NCI-H460 (cell line): ENCODE measurements at places on chromosomes 12 and 14. TPM values are rescaled to one million over a fixed set of nuclear protein-coding genes. Genes with fewer than 3 reads are reported as not detected.

DNA sequence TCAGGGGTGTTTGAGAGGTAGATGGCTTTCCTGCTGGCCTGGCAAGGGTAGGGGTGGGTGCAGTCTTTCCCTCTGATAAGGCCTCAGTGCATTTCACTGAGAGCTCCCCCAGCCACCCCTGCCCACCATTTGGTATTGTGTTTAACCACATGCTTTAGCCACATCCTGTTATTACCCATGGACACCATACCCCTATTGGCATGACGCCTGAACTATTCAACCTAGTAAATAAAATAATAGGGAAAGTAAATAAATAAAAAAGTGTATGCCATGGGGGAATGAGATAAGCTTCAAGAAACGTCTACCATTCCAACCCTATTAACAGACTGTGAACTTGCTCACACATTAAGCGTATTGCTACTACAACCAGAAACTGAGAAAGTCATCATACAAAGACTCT, 7.6 kb upstream of the LGR5 start:
- DNase-seq: no peak

DNA sequence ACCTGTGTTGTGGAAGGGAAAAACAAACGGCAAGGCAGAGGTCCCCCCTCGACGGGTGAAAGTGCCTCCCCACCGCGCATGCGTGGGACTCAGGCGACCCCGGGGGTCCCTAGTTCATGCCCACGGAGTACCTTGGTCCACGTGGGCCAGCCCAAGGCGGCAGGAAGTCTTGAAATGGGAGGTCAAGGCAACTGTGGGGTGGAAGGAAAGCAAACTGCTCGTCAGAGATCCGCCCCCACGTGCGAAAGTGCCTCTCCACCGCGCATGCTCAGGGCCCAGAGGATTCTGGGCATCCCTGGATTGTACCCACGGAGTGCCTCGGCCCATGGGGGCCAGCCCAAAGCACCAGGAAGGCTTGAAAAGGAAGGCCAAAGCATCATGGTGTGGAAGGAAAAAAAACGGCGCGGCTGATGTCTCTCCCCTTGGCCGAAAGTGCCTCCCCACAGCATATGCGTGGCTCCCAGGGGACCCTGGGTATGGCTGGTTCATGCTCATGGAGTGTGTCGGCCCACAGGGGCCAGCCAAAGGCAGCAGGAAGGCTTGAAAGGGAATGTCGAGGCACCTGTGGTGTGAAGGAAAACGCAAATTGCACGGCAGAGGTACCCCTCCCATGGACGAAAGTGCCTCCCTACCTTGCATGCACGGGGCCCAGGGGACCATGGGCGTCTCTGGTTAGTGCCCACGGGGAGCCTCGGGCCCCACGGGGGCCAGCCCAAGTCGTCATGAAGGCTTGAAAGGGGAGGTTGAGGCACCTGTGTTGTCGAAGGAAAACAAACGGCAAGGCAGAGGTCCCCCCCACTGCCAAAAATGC, 369.7 kb downstream of the ALG10 start:
- DNase-seq: no peak

DNA sequence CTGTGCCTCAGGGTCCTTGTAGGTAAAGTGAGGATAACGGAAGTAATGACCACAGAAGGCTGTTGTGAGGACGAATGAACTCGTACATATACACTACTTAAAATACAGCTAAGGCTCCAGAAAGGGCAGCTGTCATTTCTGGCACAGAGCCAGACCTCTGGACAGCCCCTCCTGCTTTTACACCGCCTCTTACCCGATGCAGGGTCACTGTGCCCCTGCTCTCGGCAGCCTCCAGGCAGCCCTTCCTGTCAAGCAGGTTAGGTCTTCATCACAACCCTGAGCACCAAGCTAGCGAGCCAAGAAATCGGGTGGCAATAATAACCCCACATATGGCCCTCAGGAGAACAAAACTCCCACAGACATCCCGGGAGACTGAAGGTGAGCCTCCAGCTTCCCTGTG, 8.5 kb downstream of the TMEM229B start:
- no peak for DNase-seq

- DNase-seq: no peak
Observed at GRCh38 chr14:104514156-104514848, 65.3 kb upstream of the C14orf180 start.

GRCh38 chr14:38199739-38200138, 8.0 kb upstream of the SSTR1 start:
- no peak for DNase-seq

DNA sequence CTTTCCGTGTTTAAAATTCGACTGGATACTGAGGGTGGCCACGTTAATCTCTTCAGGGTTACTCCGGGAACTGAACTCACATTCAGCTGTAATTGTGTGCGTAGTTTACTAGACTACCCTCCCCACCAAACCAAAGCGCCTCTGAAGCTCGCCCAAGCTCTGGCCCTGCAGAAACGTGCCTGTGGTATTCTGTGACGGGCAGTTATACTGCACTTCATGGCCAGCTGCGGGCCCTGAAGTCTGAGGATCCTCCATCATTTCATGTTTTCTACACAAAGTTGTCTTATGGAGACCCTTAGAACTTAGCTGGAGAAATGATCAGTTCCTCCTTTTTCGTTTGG, 688 bp downstream of the ZNF26 start:
- DNase-seq: no peak

- DNase-seq: no peak
Observed at GRCh38 chr12:108839018-108839889, 18.1 kb downstream of the SSH1 start.

DNA sequence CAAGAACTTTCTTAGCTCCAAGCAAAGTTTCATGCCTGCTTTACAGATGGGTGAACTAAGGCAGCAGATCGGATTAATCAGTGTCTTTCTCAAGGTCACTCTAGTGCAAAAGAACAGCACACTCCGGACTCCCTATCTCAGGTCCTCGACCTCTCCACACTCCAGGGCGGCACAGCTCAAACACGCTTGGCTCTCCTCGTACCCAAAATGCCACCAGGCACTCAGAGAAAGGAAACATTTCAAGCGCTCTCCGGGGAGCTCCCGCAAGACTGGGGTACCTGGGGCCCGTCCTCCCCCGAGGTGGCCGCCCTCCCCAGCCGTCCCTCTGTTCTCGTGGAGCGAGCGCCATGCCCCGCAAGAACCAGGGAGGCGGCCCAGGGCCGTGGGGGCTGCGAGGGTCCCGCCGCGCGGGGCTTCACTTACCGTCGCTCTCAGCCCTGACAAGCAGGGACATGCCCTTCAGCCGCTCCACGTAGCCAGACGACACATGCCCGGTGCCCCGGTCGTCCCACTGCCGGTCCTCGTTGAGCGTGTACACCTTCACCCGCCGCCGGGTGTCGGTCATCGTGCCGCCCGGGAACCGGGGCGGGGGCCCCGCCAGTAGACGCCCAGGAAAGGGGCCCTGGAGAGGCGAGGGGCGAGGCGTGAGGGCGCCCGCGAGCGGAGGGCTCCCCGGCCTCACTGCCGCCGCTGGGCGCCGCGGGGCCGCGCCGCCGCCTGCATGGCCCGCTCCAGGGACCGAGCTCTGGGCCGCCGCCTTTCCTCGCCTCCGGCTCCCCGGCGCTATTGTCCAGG, 830 bp downstream of the PPP4R3A start:
- DNase-seq: peak; percentile 26

GRCh38 chr12:78863482-78864402, 832 bp upstream of the SYT1 start:
- DNase-seq: peak; percentile 39

DNA sequence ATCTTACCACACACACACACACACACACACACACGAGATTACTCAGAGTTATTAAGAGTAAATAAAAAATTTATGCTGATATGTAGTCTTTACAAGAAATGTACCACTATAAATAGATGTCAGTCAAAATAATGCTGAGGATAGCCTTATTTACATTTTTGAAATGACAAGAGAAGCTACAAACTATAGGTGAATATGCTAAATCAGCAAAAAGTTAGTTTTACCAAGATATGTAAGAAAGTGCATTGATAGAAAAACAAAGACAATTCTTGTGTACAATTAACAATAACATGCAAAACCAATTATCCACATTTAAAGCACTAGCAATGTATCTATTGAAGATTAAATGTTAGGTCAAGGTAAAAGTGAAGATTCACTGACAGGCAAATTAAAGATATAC, 46.8 kb upstream of the CERS5 start:
- no peak for DNase-seq

DNA sequence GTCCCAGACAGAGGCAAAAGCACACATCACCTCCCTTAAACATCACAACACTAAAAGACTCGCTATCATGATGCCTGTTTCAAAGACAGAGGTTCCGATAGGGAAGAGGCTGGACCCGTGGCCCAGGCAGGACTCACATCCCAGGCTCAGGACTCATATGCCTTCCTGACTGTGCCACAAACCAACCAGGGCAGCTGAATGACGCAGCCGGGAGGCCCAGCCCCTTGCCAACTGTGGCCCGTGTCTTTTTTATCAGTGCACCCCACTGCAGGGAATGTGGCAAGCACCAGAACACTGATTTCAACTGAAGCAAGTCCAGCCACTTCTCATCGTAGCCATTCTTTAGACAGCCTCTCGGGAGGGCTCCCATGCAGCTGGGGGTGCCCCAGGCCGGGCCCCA, 132.3 kb downstream of the KSR2 start:
- DNase-seq: no peak

- DNase-seq: no peak
Observed at GRCh38 chr14:68245146-68246073, 425.8 kb downstream of the RAD51B start.

- no peak for DNase-seq
Observed at GRCh38 chr12:95316798-95317197, 99.2 kb downstream of the VEZT start.

DNA sequence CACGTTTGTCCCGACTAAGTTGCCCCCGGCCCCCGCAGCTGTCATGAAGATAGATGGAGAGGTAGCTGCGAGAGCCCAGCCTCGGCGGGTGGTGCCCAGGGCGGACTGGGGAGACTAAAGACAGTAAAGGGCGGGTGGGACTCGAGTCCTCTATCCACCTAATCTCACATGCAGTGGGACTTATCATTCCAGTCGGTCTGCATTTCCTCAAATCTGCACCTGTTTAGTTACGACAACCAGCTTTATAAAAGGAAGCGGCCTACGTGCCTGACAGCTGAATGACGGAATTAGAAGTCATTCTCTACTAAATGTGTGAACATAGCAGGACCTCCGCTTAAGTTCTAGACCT, 109.8 kb upstream of the EGLN3 start:
- DNase-seq: no peak

DNA sequence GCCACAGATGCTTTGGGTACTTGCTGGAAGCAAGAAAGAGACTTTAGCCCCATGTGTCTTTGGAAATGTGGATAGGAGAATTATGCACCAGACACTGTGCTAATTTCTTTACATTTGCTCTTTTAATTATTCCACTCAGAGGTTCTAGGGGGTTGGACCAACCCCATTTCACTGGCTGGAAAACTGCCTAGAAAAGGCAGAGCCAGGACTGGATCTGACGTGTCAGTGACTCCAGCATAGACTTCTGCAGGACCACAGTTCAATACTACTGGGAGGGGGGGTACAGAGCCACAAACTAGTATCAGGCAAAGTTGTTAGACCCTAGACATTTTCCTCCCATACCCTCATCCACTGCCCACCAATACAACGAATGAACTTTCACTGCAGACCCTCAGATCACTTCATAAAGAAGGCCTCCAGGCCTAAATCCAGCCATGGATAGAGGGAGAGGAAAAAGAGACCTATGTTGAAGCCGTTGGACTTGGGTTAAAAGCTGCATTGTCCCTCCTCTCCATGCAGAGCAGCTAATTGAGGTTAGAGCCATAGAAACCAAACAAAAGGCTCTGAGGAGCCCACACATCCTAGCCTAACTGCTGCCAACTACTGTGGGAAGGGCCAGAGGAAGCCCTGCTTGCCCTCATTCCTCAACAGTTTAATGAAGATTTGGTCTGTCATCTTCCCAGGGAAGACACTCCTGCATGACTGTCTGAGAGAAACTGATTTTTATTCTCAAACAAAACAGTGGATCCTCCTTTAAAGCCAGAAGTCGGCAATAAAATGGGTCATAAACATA, 68.7 kb downstream of the STON2 start:
- no peak for DNase-seq

DNA sequence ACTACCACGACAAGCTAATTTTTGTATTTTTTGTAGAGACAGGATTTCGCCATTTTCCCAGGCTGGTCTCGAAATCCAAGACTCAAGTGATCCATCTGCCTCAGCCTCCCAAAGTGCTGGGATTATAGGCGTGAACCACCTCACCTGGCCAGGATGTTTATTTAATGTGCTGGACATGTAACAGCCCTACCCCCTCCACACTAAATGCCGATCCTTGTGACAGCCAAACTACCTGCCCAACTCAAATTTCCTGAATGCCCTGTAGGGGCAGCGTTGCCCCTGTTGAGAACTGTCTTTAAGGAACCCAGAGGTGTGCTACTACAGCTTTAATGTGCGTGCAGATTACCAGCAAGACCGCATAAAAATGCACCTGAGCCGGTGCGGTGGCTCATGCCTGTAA, 48.1 kb downstream of the KCNK13 start:
- no peak for DNase-seq

DNA sequence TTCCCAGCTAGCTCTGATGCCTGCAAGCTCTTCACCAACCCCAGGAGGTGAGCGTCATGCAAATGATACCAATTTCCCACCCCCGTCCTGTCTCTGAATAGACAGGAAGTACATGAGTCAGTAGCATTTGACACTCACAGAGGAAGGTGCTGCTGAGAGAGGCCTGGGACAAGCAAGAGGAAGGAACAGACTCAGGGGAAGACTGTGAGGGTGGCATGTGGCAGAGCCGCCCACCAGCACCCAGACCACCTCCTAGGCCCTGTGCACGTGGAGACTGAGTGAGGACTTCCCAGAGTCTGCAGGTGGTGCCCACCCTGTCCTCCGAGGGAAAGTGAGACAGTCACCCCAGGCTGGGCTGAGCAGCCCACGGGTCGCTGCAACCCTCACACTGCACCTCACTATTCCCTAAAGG, 199.5 kb upstream of the SFSWAP start:
- peak; percentile 11 for DNase-seq

GRCh38 chr12:52082669-52082987, 3.1 kb downstream of the SMIM41 start:
- no peak for DNase-seq

- DNase-seq: no peak
Observed at GRCh38 chr12:120125792-120126634, 9.5 kb upstream of the RAB35 start.

GRCh38 chr12:47277972-47278448, 198.3 kb upstream of the AMIGO2 start:
- DNase-seq: peak; percentile 81

ACTR10 gene
- total RNA-seq: 93.4 and 101 TPM in 2 replicates

CFAP54 gene
- total RNA-seq: 0.20 and 0.72 TPM in 2 replicates

EID3 gene
- total RNA-seq: 19.0 and 21.1 TPM in 2 replicates

FAM181A gene
- total RNA-seq: not detected in 2 replicates

POTEM gene
- total RNA-seq: not detected in 2 replicates

DHH gene
- 0.07 TPM in 1 of 2 replicates, not detected in the other for total RNA-seq

TAS2R8 gene
- not detected in 2 replicates for total RNA-seq

KRT2 gene
- total RNA-seq: not detected in 2 replicates

PLEKHH1 gene
- total RNA-seq: 9.3 and 12.5 TPM in 2 replicates

HAL gene
- 2.9 and 4.3 TPM in 2 replicates for total RNA-seq

MMP17 gene
- 32.6 and 38.8 TPM in 2 replicates for total RNA-seq

MARK3 gene
- 76.3 and 80.3 TPM in 2 replicates for total RNA-seq

B4GALNT3 gene
- total RNA-seq: 1.4 and 1.7 TPM in 2 replicates

KRT80 gene
- total RNA-seq: 36.0 and 41.3 TPM in 2 replicates
